ENCODE measurements at places on chromosomes 6 and 20. TPM values are rescaled to one million over a fixed set of nuclear protein-coding genes. Genes with fewer than 3 reads are reported as not detected.

DNA sequence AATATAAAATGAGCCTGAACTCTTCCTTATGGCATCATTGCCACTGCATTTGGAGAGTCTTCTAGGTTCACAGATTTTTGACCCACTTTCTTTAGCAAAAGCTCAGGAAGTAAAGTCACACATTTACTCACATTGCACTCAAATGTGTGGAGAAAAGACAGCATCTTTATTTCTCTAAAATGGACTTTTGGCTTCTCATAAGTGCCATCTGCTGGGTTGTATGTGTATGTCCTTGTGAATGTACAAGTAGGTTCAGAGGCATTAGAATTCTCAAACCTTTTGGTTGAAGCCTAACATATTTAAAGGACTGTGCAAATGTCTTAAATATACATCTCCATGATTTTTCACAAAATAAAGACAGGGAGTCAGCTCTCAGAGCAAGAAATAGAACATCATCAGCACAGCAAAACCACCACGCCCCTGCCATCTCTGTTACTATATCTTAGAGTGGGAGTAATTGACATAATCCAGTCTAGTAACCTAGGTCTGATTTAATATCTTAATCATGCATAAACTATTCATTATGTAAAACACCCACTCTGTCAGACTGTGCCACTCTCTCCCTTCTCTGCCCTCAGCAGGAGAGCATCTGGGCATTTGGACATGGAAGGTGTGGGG is 42.2 kb upstream of the SPTLC3 start:
- no peak for ATAC-seq

GRCh38 chr6:138986578-138986977 is 1.5 kb downstream of the REPS1 start:
- ATAC-seq = no peak

DNA sequence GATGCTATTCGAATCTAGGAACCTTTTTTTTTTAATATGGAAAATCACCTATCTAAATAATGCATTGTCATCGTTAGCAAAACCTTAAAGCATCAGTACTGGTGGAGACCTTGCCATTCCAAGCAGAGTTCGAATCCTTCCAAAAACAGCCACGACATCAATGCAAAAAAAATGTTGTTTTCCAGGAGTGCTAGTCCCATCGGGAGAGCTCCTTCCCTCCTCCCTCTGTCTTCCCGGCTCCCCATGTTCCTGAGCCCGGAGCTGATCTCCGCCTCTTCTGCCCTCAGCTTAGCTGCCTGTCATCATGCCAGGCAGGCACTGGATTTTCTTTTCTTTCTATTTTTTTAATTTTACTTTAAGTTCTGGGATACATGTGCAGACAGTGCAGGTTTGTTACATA is 153.6 kb upstream of the QKI start:
- ATAC-seq = no peak

PRDM13 gene
- not detected for total RNA-seq

LBP gene
- 0.19 TPM for total RNA-seq

DNA sequence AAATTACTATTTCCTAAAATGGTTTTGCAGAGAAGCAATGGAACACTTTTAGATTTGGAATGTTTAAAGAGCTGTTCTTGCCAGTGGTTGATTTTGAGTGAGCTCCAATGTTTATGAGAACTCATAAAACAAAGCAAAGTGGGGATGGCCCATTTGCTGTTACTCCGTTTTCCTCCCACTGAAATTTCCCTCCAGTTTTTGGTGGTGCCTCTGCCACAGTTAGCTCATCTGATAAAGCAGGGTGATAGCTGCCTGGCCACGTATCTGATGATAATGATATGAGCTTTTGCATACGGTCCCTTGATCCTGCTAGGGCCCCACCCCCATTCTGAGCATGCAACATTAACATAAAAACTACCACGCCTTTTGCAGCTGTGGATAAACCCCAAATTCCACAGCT is 10.4 kb downstream of the CD83 start:
- no peak for ATAC-seq

GRCh38 chr6:128432394-128432793 is 88.0 kb downstream of the PTPRK start:
- ATAC-seq = no peak

CHD6 gene
- 39.3 TPM for total RNA-seq

ETV7 gene
- 1.3 TPM for total RNA-seq

ADGRF4 gene
- total RNA-seq = 0.17 TPM

ANKRD66 gene
- not detected for total RNA-seq

DNA sequence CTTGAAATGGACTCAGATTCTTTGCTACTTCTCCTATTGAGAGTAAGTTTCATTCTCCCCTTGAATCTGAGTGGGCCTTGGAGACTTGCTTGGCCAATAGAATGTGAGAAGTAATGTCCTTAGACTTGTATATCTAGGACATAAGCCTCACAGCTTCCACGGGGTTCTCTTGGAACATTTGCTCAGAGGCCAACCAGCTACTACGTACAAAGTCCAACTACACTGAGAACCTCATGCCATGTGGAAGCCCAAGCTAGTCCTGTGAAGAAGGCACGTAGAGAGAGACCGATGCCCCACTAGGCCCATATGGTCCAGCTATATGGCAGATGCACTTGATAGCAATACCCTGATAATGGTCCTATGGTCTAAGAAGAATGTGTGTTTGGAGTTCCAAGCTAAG is 22.9 kb downstream of the TMEM14A start:
- no peak for ATAC-seq

DNA sequence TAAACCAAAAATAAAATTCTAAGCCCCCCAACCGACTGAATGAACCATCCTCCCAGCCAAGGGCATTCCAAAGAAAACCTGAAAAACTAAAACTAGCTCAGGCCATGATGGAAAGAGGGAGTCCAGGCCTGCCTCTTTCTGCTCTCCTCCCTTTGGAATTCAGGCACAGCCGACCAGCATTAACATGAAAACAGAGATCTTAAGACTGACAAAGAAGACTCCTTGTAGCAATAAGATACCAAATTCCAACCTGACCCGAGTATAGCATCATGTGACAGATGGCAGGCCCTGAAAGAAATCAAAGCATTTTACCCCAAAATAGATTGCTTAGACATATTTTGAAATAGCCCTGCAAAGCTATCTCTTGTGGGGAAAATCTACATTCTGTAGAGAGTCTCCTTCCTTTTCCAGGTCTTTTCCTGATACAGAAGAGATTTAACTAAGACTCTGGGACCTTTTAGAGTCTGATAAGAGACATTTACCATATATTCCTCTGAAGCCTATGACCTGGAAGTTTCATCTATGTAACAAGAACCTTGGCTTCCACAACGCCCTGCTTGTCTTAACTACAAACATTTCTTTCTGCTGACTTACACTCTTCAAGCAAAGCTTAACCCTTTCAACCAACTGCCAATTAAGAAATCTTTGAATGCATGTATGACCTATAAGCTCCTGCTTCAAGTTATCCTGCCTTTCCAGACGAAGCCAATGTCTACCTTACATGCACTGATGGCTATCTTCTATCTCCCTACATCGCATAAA is 22.2 kb upstream of the TXLNB start:
- no peak for ATAC-seq

GRCh38 chr6:48474136-48474535 is 363.1 kb upstream of the PTCHD4 start:
- ATAC-seq = no peak

PAK5 gene
- total RNA-seq = 0.05 TPM

GRCh38 chr20:34210271-34210670 is 31.0 kb upstream of the ASIP start:
- ATAC-seq = no peak

- no peak for ATAC-seq
Observed at GRCh38 chr20:54221353-54221752, 13.5 kb downstream of the PFDN4 start.

DNA sequence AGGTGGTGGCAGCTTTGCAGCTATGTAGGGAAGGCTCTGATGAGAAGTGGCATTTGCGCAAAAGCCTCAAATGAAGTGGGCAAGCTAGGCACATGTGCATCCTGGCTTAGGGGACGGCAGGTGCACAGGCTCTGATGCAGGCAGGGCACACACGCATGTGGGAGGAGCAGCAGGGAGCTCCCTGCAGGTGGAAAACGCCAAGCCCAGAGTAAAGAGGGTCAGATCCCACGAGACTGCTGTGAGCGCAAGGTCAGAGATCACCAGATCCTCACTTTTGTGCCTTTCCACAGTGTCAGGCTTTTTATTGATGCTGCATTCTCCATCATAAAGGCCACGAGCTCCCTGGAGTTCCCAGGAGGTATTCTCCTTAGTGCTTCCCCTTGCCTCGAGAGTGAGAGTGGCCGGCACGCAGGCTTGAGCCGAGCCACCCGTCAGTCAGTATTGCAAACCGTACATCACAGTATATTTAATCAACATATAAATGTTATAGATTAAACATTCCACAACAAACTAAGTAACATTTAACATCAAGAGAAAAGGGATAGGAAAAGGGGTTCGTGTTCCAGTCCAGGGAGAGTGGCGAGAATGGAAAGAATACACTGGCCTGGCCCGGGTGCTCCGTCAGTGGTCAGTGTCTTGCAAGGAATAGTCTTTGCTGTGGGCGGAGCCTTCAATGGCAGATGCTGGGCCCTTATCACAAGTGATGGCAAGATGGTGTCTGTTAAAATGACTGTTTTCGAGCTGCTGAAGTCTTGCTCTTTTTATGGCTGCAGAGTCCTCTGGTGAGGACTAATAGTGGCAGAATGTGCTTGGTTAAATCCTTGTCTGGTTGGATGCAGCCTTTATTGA is 109.4 kb downstream of the SYNDIG1 start:
- ATAC-seq = no peak

- ATAC-seq = no peak
Observed at GRCh38 chr6:157226761-157227160, 96.6 kb downstream of the TMEM242 start.

PNPLA1 gene
- total RNA-seq = not detected

GRCh38 chr20:20875716-20876115 is 163.3 kb upstream of the RALGAPA2 start:
- ATAC-seq = no peak

GRCh38 chr6:75386050-75386770 is 101.6 kb upstream of the TMEM30A start:
- ATAC-seq = no peak

GRCh38 chr6:36115412-36115811 is 14.9 kb upstream of the MAPK13 start:
- no peak for ATAC-seq

NOX3 gene
- total RNA-seq = not detected

DNA sequence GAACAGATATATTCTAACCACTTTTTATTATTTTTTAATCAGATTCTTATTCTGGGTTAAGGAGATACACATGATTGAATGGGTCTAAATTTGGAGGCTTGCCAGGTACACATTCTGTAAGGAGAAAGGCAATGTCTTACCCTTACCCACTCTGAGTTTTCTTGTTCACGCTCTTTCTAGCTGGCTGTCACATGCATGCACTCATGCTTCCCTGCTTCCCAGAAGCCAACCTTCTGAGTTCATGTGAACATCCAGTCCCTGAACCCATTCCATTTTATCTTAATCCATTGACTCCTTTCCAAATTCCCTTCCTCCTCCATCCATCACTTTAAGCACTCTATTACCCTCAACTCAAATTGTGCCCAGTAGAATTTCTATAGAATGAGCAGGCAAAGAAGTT is 17.5 kb upstream of the MOCS1 start:
- no peak for ATAC-seq

ADGRF1 gene
- total RNA-seq = not detected

GRCh38 chr6:39095578-39095977 is 19.4 kb downstream of the SAYSD1 start:
- ATAC-seq = no peak

DNA sequence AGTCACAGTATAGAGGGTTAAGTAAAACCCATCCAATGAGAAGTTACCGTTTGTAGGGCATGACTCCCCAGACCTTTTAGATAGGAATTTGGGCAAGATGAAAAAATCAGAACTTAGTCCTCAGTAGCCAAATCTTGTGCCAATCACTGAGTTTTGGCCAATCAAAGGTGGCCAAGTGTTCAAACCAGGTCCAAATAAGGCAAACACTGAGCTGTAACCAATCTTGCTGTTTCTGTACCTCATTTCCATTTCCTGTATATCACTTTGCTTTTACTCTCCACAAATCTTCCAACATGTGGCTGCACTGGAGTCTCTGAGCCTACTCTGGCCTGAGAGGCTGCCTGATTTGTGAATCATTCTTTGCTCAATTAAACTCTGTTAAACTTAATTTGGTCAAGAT is 81.8 kb upstream of the GPR6 start:
- no peak for ATAC-seq

- no peak for ATAC-seq
Observed at GRCh38 chr6:63537201-63537958, 34.9 kb upstream of the LOC128125822 start.

TFAP2D gene
- total RNA-seq = not detected

ARMC2 gene
- 3.9 TPM for total RNA-seq

DNA sequence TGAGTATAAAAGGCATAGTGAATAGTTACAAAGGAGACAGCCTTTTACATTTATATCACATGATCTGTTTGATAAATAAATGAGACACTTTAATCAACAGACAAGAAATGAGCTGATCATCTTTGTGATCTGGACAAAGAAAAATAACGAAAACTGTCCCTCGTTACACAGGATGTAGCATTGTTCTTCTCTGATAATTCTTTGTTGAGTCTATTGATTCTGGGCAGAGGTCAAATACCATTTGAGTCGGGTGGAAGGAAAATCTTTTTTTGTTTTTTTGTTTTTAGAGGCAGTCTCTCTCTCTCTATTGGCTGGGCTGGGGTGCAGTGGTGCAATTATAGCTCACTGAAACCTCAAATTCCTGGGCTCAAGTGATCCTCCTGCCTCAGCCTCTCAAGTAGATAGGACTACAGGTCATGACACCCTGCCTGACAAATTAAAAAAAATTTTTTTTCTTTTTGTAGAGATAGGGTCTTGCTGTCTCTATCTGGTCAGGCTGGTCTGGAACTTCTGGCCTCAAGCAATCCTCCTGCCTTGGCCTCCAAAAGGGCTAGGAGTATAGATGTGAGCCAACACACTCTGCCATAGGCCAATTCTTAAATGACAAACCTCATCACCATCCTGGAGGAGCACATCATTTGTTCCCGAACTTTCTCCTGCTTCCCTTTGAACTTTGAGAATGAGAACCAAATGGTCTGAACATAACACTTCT is 41.8 kb downstream of the CCDC170 start:
- no peak for ATAC-seq

DNA sequence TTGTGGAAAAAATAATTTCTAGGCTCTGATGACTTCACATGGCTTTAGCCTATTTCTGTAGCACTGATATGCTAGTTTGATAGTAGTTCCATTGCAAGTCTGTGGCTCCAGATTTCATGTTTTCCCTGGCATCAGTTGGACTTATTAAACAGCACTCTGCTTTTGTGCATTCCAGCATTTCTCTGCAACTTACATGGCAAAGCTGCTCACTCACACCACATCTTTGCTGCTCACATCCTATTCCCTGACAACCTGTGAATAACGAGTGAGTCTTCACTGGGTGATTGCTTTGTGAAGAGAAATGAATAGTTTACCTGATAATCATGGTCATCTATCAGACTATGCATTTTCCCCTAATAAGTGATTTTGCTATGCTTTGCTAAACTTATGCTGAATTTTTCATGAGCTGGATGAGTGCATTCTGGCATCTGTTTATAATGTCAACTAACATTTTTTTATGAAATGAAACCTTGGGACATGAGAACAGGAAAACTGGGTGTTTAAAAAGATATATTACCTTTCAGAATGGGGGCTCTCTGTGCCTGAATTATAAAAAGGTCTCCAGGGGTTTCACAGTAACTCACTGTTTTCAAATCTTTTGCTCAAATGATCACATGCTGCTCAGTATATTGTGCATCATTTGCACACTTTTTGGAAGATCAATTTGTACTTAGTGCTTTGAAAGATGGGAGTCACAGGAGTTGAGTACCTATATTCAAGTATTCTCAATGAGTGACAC is 301.8 kb downstream of the TBC1D32 start:
- no peak for ATAC-seq
